ENCODE measurements at places on chromosomes 6 and 20.

- no peak for DNase-seq
Observed at GRCh38 chr6:22306741-22307466, 10.1 kb upstream of the PRL start.

- DNase-seq = no peak
Observed at GRCh38 chr6:163661272-163661671, 246.8 kb downstream of the QKI start.

DNA sequence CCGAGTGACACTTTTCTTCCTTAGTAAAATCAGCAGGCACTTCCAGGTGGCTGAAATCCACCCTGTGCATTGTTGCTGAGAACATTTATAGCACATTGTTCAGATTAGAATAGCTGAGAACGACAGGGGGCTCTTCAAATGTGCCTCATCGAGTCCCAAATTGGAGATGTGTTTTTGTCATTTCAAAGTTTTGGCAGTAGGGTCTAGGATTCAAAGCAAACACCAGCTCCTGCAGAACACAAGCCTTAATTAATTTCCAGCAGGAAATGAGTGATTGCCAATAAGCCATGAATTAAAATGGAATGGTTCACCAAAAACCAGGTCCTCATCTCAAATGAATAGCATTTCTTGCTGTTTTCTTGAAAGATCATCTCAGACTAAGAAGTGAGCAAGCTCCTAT, 171.6 kb downstream of the PLCB1 start:
- DNase-seq = no peak

- DNase-seq = no peak
Observed at GRCh38 chr6:37538107-37538506, 38.4 kb upstream of the CCDC167 start.

- DNase-seq = no peak
Observed at GRCh38 chr20:33071198-33071597, 8.2 kb upstream of the BPIFB4 start.

DNA sequence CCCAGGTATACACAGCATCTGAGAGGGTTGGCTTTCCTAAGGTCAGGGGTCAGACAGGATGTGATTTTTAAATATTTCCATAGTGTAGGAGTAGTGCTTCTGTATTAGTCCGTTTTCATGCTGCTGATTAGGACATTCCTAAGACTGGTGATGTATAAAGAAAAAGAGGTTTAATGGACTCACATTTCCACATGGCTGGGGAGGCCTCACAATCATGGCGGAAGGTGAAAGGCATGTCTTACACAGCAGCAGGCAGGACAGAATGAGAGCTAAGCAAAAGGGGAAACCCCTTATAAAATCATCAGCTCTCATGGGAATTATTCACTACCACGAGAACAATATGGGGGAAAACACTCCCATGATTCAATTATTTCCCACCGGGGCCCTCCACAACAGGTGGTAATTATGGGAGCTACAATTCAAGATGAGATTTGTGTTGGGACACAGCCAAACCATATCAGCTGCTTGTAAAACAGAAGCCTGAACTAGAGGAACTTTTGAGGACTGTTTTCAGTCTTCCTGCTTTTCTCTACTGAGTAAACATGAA, 91.0 kb upstream of the MEI4 start:
- DNase-seq = no peak

DNA sequence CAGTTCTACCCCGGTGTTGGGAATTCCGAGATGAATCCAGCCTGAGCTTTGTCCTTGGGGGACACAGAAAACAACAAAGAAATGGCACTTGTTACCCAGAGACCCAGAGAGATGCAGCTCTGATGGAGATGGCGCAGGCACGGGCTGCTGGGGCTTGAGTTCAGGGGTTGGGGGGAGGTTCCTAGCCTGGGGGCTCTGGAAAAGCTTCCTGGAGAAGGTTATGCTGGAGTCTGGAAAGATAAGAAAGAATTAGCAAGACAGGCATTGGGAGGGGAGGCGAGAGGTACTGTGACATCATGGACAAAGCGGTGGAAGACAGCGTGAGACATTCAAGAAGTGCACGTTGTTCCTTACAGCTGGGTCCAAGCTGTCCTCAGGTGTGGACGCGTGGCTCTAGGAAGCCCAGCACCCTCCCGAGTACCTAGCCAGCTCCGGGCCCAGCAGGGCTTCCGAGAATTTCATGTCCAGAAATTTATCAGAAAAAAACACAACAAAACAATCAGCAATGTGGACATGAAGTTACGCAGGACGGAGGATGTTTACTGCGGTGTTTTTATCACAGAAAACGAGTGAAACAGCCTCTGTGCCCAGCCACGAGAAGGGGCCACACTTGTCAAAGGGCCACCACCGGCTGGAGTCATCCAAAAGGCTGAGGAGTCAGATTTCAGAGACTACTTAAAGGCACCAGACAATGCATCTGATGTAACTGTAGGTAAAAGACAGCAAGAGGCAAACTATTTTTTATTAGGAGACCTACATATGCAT, 39.5 kb downstream of the C20orf203 start:
- no peak for DNase-seq

DNA sequence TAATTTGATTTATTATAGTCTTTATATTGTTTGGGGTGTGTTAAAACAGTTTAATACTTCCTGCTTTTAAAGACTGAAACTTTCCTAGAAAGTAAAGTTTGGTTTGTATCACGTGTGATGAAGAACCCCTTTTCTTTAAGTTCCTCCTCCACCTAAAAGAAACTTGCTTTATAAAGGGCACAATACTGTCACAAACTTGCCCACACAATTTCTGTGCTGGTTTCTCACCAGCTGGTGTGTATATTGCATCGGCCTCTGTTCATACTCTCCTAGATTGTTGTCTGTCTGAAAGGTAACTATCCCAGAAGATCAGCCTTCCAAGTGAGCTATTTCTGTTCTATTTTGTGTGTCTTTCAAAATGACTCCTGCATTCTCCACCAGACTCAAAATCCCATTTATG, 46.9 kb downstream of the ANKRD6 start:
- DNase-seq = no peak

GRCh38 chr6:139640448-139640847, 266.0 kb upstream of the CITED2 start:
- DNase-seq = no peak

- DNase-seq = no peak
Observed at GRCh38 chr6:49713346-49713745, at the start of gene CRISP2. TSS of gene CRISP2 (minus strand) at chr6:49713543. CDS start at chr6:49709196, 4,347 bp downstream.

DNA sequence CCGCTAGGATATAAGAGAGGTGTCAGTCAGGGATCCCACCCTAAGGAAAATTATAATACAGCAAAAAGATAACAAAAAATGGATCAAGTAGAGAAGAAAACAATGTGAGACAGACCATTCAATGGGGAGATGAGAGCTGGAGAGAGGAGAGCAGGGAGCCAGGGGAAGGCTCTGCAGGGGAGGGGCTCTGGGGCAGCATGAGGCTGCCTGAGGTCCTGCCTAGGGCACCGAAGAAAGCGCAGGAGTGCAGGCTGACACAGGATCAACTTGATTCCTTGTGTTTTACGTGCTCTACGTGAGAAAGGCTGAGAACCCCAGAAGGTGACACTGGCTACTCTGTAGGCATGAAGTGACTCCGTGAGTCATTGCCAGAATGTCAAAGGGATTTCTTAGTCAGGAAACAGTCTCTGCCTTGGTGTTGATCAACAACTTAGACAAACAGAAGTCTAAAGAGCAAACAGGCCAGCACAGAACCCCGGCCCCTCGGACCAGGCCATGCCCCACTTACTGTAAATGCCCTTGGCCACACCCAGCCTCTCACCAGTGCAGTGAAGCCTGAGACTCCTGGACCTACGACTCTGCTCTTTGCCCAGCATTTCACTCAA, 290.1 kb upstream of the PRDM1 start:
- DNase-seq = no peak

DNA sequence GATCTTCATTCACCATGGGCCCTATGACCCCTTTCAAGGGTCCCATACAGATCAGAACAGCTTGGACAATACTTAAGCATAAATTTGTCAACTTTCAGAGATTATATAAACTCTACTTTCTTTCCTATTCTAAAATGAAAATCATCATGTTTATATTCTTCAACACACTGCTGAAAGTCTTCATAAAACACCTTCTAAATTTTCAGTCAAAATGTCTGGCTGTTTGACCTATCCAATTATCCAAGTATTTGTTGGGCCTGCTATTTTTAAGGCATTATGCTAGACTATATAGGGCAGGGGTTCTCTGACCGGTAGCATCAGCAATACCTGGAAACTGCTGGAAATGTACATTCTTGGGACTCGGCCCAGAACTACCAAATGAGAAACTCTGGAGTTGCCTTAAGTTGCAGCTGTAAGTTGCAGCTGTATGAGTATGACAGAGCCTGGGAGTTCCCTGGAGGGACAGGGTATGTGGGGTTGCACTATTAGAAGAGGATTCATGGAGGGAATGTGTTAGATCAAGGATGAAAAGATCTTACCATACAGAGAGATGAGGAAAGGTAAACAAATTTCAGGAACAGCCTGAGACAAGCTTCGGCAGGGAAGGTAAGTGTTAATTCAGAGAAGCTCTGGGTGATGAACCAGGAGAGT, 293.0 kb downstream of the ADGB start:
- no peak for DNase-seq

DNA sequence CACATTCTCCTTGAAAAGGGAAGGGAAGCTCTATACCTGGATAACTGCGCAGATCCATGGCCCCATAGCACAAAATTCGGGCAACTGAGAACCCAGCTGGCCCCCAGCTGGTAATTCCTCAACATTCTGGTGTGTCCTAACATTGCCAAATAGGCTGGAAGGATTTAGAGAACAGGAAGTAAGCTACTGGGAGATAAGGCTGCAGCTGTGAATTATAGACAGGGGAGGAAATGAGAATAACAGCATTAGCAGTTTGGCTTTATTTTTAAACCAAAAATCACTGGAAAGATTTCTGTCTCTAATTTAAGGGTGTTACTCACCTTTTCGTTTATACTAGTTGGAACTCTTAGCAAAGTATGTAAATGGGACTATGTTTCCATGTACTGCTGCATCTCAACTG, 97.2 kb downstream of the TULP4 start:
- peak; percentile 89 for DNase-seq

DNA sequence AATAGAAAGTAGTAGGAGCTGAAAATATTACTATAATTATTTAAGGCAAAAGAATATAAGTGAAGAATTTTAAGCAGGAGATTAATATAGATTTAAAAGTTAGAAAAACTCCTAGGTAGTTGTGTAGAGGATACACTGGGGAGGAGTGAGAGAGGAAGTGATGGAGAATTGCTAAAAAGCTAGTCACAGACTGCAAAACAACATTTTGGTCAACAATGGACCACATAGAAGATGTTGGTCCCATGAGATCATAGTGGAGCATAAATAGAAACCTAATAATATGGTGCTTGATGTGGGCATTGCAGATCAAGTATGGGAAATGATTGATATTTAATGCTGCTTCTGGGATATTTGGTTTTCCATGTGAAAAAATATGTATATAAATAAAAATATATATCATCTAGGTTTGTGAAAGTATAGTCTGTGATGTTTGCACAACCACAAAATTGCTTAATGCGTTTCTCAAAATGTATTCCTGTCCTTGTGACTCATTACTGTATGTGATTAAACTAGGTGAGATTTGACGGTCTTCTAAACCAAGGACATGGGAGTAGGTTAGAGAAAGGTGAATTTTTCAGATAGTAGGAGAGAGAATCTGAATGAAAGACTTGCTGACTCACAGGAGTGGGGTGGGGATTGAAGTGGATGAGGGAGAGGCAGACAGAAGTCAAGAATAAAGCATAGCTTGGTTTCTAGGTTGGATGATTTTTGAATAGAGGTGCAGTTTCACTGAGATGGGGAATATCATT, 174.0 kb downstream of the BCKDHB start:
- peak; percentile 8 for DNase-seq

All from fibroblast of villous mesenchyme (primary cell).